Activated naive CD8-positive, alpha-beta T cell treated with anti-CD3 and anti-CD28 coated beads for 36 hours (primary cell): ENCODE measurements at places on chromosomes 1 and 21. TPM values are rescaled to one million over a fixed set of nuclear protein-coding genes. Genes with fewer than 3 reads are reported as not detected.
A peak's percentile ranks its signal among the peaks of the same experiment; 100 is the strongest.

JAM2 gene
- 2.5 TPM for total RNA-seq

PTCH2 gene
- 1.0 TPM for total RNA-seq

GJB3 gene
- total RNA-seq = not detected

OR2T34 gene
- not detected for total RNA-seq

PSMB4 gene
- total RNA-seq = 425 TPM

RGS7 gene
- total RNA-seq = not detected

SPRR5 gene
- not detected for total RNA-seq

TMEM35B gene
- 19.2 TPM for total RNA-seq

SLC6A17 gene
- total RNA-seq = 0.10 TPM

SYCP1 gene
- not detected for total RNA-seq

ABCB10 gene
- 37.8 TPM for total RNA-seq

- no peaks in the 10 kb centered on the region for H3K27me3 ChIP-seq
- H3K27ac ChIP-seq = no peak overlapping the region
- peaks cover 9% of the 10 kb centered on the region for H3K4me1 ChIP-seq
- DNase-seq = no peak
Observed at GRCh38 chr1:184494929-184495328, 108.1 kb downstream of the C1orf21 start.

- peaks cover 2% of the 10 kb centered on the region for H3K36me3 ChIP-seq
- H3K27me3 ChIP-seq = no peaks in the 10 kb centered on the region
- H3K4me3 ChIP-seq = no peak overlapping the region
- peaks cover 23% of the 10 kb centered on the region for H3K4me1 ChIP-seq
- peak overlapping the region; percentile 21 for H3K27ac ChIP-seq
- no peak for DNase-seq
Observed at GRCh38 chr1:113041569-113042284, 31.3 kb upstream of the LRIG2 start.

GRCh38 chr1:246035060-246035541 lies 472.0 kb downstream of the SMYD3 start:
- H3K27ac ChIP-seq = no peak overlapping the region
- no peak overlapping the region for H3K4me3 ChIP-seq
- peaks cover 3% of the 10 kb centered on the region for H3K36me3 ChIP-seq

- no peaks in the 10 kb centered on the region for H3K36me3 ChIP-seq
- DNase-seq = no peak
- no peak overlapping the region for H3K27ac ChIP-seq
Observed at GRCh38 chr1:95496307-95496706, 262.3 kb downstream of the RWDD3 start.

DNA sequence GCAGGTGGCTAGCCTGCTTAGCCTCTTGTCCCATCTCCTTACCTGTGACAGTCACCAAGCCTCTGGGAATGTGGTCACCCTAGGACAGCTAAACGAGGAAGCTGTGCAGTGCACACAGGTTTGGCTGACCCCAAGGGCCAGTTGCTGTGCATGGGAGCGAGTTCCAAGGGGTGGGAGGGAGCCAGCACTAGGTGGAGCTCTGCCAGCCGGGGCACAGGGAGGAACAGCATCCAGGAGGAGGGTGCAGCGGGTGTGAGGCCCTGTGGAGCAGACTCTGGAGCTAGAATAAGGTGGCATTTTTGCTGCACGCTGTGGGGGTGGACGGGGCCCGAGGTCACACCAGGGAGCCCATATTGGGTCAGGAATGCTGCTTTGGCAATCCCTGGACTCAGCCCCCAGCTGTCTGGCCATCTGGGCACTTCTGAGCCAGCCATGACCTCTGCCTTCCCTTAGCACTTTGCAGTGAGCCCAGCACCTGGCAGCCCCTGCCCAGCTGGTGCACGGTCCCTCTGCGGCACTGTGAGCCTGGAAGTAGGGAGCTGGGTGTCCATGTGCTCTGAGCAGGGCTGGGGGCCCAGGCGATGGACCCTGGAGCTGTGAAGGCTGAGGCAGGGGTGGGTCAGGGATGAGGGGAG lies 8.7 kb downstream of the PDXK start:
- H3K36me3 ChIP-seq = peaks cover 18% of the 10 kb centered on the region
- H3K4me1 ChIP-seq = peaks cover 42% of the 10 kb centered on the region
- no peak for DNase-seq
- no peaks in the 10 kb centered on the region for H3K27me3 ChIP-seq

- no peak overlapping the region for H3K27ac ChIP-seq
- H3K36me3 ChIP-seq = peaks cover 20% of the 10 kb centered on the region
- H3K4me1 ChIP-seq = peaks cover 31% of the 10 kb centered on the region
Observed at GRCh38 chr1:151342021-151342420, 5.0 kb downstream of the RFX5 start.

GRCh38 chr1:228360533-228361313 lies 45.9 kb downstream of the TRIM11 start:
- H3K36me3 ChIP-seq = no peaks in the 10 kb centered on the region
- no peak overlapping the region for H3K4me3 ChIP-seq
- H3K4me1 ChIP-seq = no peaks in the 10 kb centered on the region
- DNase-seq = no peak
- no peak overlapping the region for H3K27ac ChIP-seq

DNA sequence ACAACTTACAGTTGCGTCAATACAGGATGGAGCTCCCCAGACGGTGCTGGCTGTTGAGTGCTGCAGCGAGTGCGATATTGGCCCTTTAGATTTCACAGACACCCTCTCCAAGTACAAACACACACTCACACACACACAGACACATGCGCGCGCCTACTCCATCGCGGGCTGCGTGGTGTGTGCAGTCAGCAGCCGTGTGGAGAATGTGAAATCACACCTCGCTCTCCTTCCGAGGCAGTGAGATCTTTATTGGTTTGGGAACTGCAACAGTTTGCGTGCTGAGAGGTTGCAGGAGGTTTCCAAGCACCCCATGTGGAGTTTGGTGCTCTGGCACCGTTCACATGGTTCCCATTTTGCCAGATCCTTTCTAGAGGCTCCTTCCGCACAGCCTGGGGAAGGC lies 372.2 kb downstream of the RRAGC start:
- DNase-seq = no peak

- no peaks in the 10 kb centered on the region for H3K27me3 ChIP-seq
- H3K36me3 ChIP-seq = peaks cover 74% of the 10 kb centered on the region
- no peak overlapping the region for H3K4me3 ChIP-seq
Observed at GRCh38 chr1:15954316-15954715, 21.6 kb downstream of the ZBTB17 start.

DNA sequence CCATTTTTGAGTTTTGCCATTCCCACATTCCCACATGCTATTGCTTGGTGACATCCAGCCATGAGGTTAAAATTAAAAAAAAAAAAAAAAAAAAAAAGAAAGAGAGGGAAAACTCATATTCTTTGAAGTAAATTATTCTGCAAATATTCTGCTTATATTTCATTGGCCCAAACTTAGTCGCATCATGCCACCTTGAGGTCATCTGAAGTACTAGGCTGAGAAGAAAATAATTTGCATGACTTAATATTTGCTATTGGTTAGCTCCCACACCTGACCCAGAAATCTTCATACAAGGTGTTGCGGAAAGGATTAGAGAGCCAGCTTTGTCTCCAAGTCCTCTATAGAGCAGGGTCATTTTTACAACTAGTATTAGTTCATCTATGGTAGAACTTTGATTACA lies 2206.0 kb downstream of the MRPL39 start:
- H3K36me3 ChIP-seq = no peaks in the 10 kb centered on the region
- H3K4me3 ChIP-seq = no peak overlapping the region
- no peaks in the 10 kb centered on the region for H3K27me3 ChIP-seq
- no peak for DNase-seq
- no peaks in the 10 kb centered on the region for H3K4me1 ChIP-seq

GRCh38 chr1:232905331-232906034 lies 44.9 kb upstream of the NTPCR start:
- peaks cover 18% of the 10 kb centered on the region for H3K4me1 ChIP-seq
- H3K27me3 ChIP-seq = peaks cover 6% of the 10 kb centered on the region
- no peak overlapping the region for H3K4me3 ChIP-seq

- H3K36me3 ChIP-seq = no peaks in the 10 kb centered on the region
- no peak for DNase-seq
- no peak overlapping the region for H3K27ac ChIP-seq
Observed at GRCh38 chr1:196361112-196361714, 247.0 kb downstream of the KCNT2 start.

DNA sequence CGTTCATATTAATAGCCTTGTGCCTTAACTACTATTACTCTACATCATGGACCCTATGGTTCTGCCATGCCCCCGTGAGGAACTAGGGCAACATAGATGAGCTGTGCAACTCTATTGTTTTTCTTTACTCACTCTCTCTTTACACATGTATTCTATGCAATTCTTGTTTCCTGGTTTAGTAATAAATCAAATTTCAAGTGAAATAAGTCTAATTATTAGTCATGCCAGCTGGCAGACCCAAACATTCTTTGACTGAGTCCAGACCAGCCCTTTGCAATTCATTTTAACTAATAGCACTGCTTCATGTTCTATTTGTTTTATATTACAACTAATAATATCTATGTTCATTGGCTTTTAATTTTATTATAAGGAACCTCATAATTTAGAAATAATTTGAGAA lies 789.3 kb upstream of the ADAMTS5 start:
- H3K4me3 ChIP-seq = no peak overlapping the region
- no peaks in the 10 kb centered on the region for H3K4me1 ChIP-seq
- DNase-seq = no peak
- H3K27me3 ChIP-seq = no peaks in the 10 kb centered on the region
- H3K36me3 ChIP-seq = no peaks in the 10 kb centered on the region
- no peak overlapping the region for H3K27ac ChIP-seq

DNA sequence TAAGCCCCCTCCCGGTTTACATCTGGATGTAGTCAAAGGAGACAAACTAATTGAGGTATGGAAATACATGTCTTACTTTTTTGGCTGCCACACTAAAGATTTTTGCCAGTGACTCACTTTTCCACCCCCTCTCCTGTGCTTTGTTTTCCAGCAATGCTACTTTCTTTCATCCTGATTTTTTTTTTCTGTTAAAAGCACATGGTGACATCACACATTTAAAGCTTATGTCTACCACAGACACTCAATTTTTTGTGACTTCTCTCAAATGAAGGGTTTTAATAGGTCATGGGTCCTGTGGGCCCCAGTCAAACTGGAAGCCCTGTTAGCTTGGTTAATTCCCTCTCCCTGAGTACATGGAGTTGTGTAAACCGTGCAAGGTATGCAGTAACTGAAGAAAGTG lies 2.2 kb downstream of the PPP1R8 start:
- H3K36me3 ChIP-seq = peaks cover 15% of the 10 kb centered on the region
- peaks cover 36% of the 10 kb centered on the region for H3K4me1 ChIP-seq
- H3K27me3 ChIP-seq = no peaks in the 10 kb centered on the region
- no peak for DNase-seq
- H3K27ac ChIP-seq = no peak overlapping the region

DNA sequence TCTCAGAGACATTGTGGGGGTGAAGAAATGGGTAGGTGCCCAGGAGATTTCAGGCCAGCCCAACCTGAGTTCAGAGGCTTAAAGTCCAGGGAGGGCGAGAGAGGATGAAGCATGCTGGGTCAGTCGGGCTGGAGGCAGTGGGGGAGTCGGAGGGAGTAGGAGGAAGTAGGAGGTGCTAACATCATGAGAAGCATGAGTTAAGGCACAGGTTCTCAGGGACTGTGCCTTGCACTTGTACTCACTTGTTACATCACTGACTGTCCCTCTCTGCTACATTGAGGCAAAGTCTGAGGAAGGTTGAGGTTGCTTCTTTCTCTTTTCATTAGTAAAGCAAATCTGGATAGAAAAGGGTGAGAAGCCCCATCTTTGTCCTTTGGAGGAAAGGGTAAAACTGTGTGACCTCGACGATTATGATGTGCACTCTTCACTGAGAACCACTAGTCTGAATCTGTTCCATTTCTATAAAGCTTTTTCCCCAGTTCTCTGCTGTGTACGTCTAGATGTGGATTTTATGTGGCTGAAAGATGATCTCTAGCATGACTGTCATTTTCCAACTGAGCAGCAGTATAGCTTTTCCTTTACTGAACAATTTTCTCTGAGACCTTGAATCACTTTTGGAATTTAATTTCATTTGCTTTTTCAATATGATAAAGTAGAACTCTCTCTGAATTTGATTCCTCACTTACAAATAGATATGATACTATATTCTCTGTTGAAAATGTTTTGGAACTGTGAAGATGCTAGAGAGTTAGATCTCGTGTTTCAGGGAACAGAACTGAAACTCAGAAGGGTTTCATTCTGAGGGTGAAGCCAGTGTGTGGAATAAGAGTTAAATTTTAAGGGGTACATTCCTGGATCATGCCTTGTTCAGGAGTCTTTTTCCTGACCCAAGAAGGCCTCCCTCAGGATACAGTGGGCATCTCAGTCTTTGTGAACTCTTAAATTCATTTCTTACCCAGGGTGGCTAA lies 94.6 kb downstream of the FGGY start:
- H3K4me3 ChIP-seq = no peak overlapping the region
- peaks cover 5% of the 10 kb centered on the region for H3K36me3 ChIP-seq
- H3K27me3 ChIP-seq = no peaks in the 10 kb centered on the region
- H3K27ac ChIP-seq = peak overlapping the region; percentile 34
- DNase-seq = no peak
- H3K4me1 ChIP-seq = peaks cover 28% of the 10 kb centered on the region

GRCh38 chr1:51534447-51534846 lies 15.4 kb upstream of the EPS15 start:
- DNase-seq = no peak
- H3K4me3 ChIP-seq = no peak overlapping the region

DNA sequence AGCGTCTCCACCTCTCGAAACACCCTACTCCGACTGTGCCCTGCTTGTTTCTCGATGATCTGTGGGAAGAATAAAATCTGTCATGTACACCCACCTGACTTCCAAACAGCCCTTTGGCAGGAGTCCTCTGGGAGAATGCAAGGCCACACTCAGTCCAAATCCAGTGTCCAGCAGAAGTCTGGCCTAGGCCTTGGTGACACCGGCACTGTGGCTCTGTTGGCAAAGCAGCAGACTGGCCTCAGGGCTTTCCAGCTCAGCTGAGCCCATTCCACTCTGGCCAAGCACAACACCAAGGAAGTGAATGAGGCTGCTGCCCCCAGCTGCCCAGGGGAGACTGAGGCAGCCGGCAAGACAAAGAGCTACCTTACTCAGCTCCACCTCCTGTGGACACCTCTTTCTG lies 25.1 kb upstream of the KNCN start:
- peaks cover 11% of the 10 kb centered on the region for H3K36me3 ChIP-seq
- DNase-seq = no peak
- no peak overlapping the region for H3K27ac ChIP-seq
- no peak overlapping the region for H3K4me3 ChIP-seq

DNA sequence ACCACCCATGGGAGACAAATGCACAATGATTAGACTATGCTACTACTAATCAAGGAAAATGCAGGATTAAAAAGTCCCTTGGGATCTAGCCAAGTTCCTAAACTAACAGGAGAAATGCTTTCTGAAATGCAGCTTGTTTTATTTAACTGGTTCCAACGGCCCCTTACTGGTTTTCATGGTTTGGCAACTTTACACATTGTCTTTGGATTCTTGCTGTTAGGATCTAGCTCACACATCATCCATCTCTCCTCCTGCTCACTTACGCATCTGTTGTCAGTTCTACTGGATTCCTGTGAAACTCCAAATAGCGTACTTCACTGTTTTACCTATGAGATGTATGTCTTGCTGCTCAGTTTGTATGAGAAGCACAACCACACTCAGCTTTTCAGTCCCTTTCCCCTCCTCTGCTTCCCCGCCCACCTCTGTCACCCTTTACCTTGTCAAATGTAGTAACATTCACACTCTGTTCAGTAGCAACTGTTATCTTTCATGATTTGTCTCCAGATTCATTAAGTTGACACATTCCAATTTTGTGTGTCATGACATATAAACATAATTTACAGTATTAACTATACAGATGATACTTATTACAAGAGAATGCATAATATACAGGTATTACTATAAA lies 130.1 kb downstream of the SIM2 start:
- H3K4me1 ChIP-seq = peaks cover 2% of the 10 kb centered on the region
- DNase-seq = no peak
- H3K4me3 ChIP-seq = no peak overlapping the region
- H3K36me3 ChIP-seq = peaks cover 12% of the 10 kb centered on the region
- no peaks in the 10 kb centered on the region for H3K27me3 ChIP-seq
